Forelimb muscle (tissue), 1 donor: ENCODE measurements at places on chromosomes 16 and 17. TPM values are rescaled to one million over a fixed set of nuclear protein-coding genes. Genes with fewer than 3 reads are reported as not detected.

DNA sequence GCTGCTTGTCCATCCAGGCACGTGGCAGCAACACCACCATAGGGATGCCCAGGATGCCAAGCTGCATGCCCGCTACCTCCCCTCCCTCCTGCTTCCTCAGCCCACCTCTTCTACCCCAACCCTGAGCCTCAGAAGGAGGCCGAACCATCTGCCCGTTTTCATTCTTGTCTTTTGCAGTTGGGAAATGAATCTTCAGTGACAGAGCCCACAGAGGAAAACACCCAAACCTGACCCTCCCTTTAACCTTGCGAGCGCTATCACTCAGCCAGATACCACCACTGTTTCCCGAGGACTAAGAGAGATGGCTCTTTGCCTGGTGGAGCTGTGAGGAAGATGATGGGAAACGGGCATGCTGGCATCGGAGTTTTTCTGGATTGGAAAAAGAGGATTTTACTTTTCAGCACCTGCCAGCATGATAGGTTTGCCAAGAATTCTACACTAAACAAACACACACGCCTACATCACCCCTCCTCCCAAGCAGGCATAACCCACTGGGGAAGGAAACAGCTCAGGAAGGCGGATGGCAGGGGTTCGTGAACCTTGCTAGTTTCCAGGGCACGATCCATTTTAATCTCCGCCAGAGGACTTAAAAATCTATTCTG, 457.4 kb downstream of the SLC39A11 start:
- DNase-seq = no peak

DNA sequence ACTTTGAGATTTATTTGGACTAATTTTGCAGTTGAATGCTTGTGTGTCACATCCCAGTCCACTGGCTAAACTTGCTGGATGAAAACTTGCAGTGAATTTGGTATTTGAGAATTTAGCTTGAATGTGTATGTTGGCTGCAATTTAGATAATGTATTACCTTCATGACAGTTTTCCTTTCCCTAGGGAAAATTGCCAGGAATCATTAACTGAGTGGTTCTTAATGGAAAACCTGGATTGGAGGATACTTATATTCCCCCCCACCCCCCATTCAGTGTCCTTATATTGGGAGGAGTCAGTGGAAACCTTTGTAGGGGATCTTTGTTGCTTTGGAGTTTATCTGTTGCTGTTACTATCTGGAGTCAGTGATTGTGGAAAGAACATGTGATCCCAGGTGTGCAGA, 67.6 kb downstream of the KPNA2 start:
- DNase-seq = no peak

DNA sequence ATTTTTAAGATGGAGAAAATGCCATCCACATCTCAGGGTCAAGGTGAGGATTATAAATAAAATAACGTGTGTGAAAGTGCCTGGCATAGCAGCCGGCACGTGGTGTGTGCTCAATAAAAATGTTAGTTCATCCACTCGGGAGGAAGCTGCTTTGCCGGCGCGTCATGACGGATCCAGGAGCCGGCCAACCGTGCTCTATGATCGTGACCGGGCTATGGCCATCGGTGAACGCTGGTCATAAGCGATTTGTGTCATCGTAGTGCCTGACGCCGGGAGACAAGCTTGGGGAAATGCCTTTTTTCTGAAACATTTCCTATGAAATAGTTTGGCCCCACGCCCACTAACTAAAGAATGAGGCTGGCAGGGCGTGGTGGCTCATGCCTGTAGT, 74.0 kb downstream of the CMC2 start:
- DNase-seq = no peak

Gene ITGAL
- 2.5 TPM for polyA plus RNA-seq

DNA sequence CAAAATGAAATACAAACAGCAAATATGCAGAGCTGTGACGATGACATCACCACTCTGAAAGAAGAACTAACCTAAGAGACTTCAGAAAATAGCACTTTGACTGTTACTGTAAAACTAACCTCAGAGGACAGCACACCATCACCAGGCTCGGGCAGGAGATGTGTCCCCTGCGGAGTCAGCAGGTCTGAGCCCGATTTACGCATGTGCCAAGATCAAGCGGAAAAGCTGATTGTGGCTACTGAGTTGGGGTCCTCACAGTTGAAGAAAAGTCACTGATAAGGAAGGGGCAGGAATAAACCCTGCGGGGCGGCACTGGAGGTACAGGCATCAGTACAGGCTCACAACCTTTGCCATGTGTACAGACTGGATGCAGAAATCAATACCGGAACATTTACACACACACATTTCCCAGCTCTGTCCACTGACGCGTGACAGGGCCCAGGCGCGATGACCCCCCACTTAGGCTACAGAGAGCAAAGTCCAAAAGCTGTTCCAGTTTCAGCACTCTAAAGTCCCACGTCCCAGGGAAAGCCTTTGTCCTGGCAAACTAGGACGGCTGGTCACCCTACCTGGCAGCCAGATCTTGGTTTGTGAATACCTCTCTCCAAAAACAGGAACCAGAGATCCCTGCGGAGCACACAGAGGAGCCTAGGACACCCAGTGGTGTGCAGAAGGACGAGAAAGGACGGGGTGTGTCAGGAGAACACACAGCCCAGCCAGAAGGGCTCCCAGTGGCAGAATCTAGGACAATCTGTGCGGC, 21.5 kb downstream of the TRAP1 start:
- no peak for DNase-seq

DNA sequence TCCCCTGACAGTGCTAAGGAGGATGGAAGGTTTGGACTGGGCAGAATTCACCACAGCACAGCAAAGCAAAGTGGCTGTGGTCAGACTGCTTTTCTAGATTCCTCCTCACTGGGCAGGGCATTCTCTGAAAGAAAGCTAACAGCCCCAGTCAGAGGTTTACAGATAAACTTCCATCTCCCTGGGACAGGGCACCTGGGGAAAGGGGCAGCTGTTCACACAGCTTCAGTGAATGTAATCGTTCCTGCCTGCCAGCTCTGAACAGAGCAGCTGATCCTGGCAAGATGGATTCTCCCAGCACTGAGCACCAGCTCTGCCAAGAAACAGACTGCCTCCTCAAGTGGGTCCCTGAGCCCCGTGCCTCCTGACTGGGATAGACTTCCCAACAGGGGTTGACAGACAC, 42.4 kb upstream of the KIF2B start:
- no peak for DNase-seq

Gene CPHXL2
- not detected for polyA plus RNA-seq

- DNase-seq = no peak
These were observed 14.0 kb downstream of the CARD14 start for GRCh38 chr17:80183581-80184422.

DNA sequence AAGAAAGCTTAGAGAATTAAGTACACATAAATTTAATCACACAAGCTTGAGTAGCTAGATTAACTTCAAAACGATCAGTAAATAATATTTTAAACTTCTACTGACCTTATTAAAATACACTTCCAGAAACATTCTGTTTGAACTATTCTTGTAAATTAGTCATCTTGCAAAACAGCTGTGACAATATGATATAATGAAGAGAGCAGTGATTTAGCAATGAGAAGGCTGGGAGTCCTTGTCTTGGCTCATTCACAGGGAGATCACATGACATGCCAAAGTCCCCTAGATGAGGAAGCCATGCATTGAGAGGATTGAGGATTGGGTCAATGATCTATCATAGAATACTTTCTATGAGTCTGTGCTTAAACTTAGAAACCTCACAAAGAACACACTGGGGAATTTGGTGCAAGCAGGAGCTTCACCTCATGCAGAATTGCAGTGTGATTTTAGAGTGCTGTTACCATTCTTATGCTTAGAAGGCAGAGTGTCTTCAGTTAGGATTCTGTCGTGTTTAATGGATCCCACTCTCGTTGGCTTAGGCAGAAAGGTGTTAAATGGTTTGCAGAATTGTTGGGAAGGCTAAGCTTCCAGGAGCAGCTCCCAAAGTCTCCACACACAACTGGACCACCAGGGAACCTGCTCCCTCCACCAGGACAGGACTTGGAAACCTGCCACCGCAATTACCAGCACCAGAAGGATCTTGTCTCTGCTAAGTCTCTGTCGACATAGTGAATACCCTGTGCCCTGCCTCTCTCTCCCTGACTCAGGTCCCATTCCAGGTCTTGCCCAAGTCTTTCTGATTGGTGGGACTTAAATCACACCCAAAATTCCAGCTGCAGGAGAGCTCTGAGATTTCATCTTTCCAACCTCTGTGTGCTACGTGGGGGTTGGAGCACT, 87.1 kb downstream of the USP22 start:
- no peak for DNase-seq

GRCh38 chr16:23539984-23540816, 16.9 kb downstream of the EARS2 start:
- DNase-seq = no peak

GRCh38 chr16:85986931-85987749, 88.2 kb downstream of the IRF8 start:
- DNase-seq = no peak

Gene ADAD2
- polyA plus RNA-seq = 0.94 TPM

Gene NPIPB6
- 2.0 TPM for polyA plus RNA-seq

Gene SPATA2L
- 1.9 TPM for polyA plus RNA-seq

DNA sequence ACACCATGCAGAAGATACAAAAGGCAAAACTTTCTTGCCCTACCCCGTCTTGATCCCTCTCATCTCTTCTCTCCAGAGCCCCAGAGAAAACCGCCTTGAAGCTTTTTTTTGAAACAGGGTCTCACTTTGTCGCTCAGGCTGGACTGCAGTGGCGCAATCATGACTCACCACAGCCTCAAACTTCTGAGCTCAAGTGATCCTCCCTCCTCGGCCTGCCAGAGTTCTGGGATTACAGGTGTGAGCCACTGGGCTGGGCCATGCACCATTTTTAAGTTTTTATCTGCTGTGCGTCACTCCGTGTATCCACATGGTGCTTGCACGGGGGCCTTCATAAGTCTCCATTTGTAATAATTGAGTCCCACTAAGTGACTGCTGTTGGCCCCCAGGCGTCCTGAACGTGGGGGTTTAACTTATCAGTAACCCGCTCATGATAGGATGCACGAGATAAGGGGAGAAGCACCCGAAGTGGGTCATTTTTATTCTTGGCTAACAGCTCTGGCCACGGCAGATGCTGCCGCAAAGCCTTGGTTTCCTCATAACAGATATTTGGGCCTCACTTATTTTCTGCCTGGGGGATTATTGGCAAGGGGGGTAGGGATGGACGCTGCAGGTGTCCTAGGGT, 8.6 kb downstream of the DNAH17 start:
- DNase-seq = no peak

Gene FBXW10
- polyA plus RNA-seq = 0.13 TPM

DNA sequence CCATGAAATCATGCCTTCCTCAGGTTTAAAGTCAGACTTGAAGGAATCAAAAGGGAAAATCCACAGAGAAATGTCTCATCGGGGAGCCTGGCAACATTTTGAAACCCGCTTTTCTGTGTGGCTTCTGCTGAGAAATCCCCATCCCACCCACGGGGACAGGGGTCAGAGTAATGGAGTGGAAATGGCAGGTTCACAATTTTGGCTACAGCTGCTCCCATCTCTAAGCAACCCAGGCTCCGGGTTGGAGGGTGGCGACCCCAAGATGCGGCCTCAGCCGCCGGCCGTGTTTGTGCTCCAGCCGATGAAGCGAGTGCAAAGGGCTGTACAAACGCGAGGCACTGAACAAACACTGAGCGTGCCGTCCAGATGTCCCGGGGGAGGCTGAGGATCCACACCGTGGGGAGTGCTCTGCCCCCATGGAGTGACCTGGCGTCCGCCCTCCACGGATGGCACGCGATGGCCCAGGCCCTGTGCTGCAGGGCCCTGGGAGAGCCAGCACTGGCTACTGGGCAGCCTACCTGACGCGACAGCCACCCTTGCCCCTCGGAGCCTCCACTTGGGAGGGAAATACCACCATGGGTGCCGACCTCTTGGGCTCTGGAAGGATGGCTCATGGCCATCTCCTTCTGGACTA, 22.2 kb downstream of the SLC43A2 start:
- DNase-seq = no peak

DNA sequence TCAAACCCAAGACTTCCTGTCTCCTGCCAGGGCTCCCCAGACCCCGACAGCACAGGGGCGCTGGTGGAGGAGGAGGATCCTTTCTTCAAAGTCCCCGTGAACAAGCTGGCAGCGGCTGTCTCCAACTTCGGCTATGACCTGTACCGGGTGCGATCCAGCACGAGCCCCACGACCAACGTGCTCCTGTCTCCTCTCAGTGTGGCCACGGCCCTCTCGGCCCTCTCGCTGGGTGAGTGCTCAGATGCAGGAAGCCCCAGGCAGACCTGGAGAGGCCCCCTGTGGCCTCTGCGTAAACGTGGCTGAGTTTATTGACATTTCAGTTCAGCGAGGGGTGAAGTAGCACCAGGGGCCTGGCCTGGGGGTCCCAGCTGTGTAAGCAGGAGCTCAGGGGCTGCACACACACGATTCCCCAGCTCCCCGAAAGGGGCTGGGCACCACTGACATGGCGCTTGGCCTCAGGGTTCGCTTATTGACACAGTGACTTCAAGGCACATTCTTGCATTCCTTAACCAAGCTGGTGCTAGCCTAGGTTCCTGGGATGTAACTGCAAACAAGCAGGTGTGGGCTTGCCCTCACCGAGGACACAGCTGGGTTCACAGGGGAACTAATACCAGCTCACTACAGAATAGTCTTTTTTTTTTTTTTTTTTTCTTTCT, 8.1 kb downstream of the SERPINF1 start:
- no peak for DNase-seq

- DNase-seq = no peak
These were observed 17.1 kb upstream of the C17orf113 start for GRCh38 chr17:42067371-42068091.

GRCh38 chr16:714558-715476, at the start of gene METRN:
Gene METRN (plus strand): TSS chr16:715118. CDS start chr16:715290, 172 bp downstream.
- no peak for DNase-seq

Gene CDRT15L2
- polyA plus RNA-seq = not detected

DNA sequence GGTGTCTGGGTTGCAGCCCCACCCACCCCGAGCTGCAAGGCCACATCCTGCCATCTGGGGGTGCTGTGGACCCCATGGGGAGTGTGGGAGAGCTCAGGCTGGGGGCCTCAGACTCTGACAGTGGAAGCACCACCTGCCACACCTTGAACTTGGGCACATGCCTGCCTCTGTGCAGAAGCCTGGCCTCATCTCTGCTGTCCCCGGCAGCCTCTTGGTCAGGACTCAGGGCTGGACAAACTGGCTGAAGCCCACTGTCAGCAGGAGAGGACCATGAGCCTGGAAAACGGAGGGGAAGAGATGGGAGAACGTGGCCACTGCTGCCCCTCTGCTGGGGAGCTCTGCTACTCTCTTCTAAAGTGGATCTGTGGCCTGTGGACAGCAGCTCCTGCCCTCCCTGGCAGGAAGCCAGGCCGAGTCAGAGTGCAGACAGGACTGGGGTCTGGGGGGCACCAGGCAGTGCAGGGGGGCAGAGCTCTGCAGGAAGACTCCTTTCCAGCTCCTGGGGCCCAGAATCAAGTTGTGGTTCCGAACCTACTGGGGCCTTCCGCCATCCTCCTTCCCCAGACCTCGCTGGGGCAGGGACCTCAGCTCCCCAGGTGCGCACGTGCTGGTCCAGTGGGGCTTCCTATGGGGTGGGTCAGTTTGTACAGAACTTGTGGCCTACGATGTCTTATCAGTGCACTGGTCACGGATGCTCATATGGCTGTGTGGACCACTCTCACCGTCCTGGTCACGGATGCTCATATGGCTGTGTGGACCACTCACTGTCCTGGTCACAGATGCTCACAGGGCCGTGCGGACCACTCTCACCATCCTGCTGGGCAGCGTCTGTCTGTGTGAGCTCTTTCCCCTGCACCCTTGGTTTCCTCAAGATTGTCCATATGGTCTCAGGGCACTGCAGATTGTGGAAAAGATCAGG, 207.7 kb downstream of the LAT start:
- DNase-seq = no peak
